Stromal cell of bone marrow (primary cell): ENCODE measurements at places on chromosomes 4 and X.

DNA sequence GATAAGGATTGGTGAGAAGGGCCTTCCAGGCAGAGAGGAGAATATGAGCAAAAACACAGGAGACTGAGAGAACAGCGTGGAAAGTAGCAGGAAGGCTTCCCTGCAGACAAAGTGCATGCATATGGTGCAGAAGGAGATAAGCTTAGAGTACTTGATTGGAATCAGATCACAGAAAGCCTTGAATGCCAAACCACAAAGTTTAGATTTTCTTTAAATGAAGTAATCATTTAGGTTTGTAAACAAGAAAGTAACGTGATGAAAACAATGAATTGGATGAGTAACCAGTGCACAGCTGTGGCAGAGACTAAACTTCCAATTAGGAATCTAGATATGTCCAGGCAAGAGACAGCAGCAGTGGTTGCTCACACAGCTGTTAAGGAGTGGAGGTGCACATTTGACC lies 83.8 kb upstream of the C1QTNF7 start:
- no peak for DNase-seq

- DNase-seq = no peak
Measured at GRCh38 chrX:47482065-47482511, 934 bp downstream of the ZNF41 start.

- no peak for DNase-seq
Measured at GRCh38 chr4:89538171-89538570, 230.6 kb upstream of the GPRIN3 start.

- no peak for DNase-seq
Measured at GRCh38 chrX:140503714-140504351, 1.0 kb downstream of the SOX3 start.

DNA sequence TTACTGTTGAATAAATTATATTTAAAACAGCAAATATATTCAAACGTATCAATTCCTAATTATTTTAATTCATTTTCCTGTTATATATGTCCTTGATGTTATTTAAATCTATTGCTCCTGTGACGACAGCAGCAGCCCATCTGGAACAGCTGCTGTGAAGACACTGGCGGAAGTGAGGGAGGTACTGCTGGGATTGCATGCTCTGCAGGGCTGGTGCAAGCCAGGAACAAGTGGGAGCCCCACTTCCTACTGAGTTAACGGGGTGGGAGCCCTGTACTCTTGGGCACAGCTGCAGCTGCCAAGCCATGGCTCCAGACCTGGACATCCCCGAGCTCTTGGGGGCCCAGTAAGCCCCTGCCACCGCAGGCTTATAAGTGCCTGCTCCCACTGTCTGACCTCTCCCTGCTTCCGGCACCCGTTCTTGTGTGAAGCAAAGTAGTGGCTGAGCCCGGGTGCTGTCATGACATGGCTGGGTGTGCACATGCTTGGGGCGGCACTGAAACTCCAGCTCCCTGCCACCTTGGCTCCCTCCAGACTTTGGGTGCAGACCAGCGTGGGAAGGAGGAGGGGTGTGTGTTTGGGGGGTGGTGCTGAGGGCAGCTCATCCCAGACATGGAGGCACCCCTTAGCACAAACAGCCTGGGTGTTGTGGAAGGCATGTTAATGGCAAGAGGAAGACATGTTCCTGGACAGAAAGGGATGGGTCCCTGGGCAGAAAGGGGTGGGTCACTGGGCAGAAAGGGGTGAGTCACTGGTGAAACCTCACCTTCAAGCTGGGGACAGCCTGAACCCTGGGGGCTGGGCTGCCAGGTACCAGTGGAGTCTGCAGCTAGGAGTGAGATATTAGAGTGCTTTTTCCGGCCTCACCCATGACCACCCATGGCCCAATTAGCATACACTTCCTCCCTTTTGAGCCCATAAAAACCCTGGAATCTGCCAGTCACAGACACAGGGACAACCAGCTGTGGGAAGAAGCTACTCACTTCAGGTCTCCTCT lies 1981.3 kb upstream of the IGFBP7 start:
- no peak for DNase-seq

- DNase-seq = peak; percentile 86
Measured at GRCh38 chr4:138275963-138276621, 33.9 kb upstream of the SLC7A11 start.

GRCh38 chrX:109270580-109271484 lies 211.1 kb downstream of the GUCY2F start:
- DNase-seq = no peak

DNA sequence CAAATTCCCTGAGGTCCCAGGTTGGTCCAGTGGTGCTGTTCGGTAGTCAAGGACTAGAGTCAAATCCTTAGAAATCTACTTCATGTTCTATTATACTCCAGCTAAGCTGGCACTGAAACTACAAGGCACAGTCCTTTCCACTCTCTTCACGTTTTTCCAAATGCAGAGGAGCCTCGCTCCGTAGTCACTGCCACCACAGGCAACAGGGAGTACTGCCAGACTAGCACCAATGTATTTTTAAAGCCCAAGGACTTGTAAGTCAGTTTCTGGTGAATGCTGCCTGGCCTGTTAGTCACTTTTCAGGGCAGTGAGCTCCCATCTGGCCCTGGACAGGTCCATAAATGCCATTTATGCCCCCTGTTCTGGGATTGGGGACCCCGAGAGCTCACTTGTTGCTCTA lies 323.5 kb downstream of the FAM47A start:
- no peak for DNase-seq

- no peak for DNase-seq
Measured at GRCh38 chrX:63350465-63350877, 661 bp downstream of the SPIN4 start.
